NCI-H1694 (cell line): ENCODE measurements at places on chromosomes 2 and 18.

DNA sequence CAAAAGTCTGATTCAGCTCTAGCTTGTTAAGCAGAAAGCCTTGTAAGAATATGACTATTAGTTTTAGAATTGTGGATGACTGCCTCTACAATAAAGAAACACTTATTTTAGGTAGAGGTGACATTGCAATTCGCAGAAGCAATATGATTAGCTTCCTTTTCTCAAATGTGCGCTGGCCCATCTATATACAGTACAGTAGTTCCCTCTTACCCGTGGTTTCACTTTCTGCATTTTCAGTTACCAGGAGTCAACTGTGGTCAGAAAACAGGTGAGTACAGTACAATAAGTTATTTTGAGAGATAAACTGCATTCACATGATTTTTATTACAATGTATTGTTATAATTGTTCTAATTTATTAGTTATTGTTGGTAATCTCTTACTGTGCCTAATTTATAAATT lies 405.1 kb downstream of the GPD2 start:
- no peak for DNase-seq

DNA sequence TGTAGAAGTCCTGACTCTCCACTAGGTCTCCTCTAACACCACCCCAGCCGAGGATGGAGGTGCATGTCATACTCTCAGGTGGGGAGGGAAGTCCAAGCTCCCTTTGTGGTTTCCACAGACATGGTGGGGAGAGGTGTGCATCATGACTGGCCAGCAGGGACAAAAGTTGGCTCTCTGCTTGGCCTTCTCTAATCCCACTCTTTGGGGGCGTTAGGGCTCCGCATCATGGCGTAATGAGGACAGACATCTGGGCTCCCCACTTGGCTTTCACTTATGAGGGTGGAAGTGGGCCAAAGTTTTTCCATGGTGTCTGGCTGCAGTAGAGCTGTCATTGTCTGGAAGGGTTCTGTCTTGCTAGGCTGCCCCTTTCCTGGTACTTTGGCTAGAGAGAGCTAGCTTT lies 80.7 kb upstream of the DAPL1 start:
- no peak for DNase-seq

- no peak for DNase-seq
Observed at GRCh38 chr2:175890636-175891242, 111.3 kb downstream of the LNPK start.

DNA sequence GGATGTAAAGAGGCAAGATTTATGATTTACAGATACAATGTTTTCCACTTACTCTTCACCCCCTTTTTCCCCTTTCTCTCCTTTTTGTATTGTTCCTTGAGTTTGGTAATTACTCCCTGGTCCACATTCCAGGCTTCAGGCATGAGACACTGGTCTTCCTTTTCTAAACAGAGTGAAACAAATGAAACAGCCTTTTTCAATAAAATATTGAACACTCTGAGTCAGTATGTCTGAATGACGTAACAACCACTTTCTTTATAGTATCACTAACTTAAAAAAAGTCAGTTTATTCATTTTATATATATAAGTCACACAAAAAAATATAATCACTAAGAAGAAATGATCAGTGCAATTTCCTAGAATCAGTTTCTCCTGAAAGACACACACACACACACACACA lies 79.7 kb downstream of the STRN start:
- no peak for DNase-seq

DNA sequence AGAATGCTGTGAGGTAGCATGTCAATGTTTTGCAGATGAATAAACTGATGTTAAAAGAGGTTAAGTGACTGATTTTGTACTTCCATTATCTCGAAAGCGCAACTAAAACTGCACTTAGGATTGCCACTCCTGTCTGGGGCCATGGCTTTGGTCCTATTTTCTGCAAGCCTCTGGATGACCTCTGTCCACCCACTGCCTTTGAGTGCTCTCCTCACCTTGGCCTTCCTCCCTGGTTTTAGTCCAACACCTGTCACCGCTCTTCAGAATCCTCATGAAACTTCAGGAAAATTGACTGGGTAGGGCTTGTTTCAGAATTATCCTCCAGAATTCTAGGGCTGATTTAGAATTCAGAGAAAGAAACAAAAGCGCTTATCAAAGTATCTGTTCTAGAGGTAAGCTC lies 51.1 kb upstream of the HNMT start:
- DNase-seq = no peak

DNA sequence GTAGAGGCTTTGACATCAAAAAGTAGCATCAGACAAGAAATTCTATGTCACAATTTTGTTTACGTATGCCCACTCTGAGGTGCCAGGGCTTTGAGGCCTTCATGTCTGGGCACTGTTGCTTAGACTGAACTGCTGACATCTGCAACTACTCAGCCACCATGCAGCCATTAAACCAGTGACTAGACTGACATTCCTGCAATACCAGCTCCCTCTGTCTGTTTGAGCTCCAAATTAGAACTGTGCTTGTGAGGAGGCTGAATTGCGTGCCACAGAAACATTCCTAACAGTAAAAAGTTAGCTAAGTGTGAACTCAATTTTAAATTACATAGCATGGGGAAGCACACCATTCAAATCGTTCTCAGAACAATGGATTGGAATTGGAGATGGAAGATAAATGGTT lies 163.2 kb downstream of the INSIG2 start:
- no peak for DNase-seq

GRCh38 chr2:8511868-8512612 lies 169.8 kb upstream of the ID2 start:
- no peak for DNase-seq

GRCh38 chr2:71277536-71278103 lies 50.7 kb upstream of the PAIP2B start:
- DNase-seq = peak; percentile 40

DNA sequence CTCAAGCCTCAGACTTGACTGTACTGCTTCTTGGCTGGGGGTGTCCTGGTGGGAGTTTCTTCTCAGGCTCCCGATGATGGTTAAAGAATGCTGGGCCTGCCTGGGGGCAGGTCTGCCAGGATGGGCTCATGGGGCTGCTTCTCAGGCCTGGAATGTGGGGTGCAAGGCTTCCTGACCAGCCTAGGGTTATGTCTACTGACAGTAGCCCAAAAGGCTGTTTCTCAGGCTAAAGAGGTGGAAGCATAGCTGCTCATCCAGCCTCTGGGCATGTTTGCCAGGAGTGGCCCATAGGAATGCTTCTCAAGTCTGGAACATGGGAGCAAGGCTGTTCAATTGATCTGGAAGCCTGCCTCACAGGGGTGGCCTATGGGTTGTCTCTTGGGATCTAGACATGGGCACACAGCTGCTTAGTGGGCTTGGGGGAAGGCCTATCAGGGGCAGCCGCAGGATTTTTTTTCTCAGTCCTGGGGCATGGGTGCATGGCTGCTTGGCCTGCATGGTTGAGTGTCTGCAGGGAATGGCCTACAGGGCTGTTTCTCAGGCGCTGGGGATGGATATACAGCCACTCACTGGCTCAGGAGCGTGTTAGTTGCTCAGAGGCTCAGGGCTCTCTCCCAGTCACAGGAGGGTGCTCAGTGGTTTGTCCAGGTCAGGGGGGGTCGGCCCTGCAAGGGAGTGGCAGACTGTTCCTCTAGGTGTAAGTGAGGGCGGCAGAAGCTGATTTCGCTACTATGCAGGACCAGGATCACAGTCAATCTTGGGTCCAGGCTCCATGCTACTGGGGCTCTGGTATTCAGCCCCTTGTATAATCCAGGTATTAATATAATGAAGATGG lies 617.3 kb upstream of the REG3G start:
- DNase-seq = no peak

DNA sequence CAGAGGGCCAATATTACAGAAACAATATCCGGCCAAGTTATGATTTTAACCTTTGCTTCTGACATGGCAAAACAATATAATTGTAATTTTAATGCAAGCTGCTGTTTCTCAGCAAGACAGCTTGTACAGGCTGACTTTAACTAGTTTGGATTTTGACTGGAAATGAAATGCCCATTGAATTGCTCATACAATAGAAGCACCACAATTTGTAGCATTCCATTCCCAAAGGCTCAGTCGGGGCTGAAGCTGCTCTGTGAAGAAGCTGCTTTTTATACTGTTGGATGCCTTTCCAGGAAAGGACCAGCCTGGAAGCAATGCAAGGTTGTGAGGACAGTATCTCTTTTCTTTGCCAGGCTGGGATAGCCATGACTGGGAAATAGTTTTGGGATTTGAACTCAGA lies 677.0 kb upstream of the FANCL start:
- no peak for DNase-seq

GRCh38 chr2:237199082-237199481 lies 113.4 kb downstream of the COPS8 start:
- no peak for DNase-seq

DNA sequence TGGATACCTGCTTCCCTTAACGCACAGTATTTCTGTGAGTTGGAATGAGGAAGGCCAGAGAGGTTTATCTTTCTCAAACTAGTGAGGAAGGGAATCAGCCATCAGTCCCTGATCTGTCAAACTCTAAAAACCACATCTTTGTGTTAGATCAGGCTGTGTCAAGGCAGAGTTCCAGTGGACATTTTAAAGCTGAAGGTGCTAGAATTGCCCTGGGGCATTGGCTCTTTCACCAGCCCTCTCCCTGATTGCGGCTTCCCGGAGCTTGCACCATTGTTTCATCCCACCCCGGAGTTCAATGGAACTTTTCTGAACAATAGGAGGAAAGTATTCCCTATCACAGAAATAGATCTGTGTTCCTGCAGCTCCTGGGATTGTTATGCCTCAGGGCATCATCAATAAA lies 110.2 kb downstream of the RNF144A start:
- no peak for DNase-seq

DNA sequence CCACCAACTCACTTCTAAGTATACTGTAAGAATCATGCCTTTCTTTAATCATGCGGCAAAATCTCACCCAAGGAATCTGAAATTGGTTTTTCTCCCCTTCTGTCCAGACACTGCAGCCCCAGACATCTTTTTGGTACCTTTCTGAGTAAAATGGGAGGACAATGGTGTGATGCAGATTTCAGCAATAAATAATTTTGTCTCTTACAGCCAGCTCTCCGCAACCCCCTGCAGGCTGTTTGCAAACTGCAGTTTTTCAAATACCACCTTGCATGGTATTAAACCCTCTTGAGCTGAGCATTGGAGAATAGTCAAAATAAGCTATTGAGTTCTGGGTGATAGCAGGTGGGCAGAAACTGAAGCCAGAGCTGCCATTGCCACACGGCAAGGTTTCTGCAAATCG lies 32.2 kb downstream of the GPR39 start:
- peak; percentile 30 for DNase-seq

GRCh38 chr18:25518716-25519053 lies 166.7 kb upstream of the ZNF521 start:
- DNase-seq = no peak

- DNase-seq = no peak
Observed at GRCh38 chr2:48279344-48280090, 250.4 kb upstream of the STON1 start.

GRCh38 chr2:17610521-17610920 lies 70.0 kb downstream of the VSNL1 start:
- DNase-seq = no peak

DNA sequence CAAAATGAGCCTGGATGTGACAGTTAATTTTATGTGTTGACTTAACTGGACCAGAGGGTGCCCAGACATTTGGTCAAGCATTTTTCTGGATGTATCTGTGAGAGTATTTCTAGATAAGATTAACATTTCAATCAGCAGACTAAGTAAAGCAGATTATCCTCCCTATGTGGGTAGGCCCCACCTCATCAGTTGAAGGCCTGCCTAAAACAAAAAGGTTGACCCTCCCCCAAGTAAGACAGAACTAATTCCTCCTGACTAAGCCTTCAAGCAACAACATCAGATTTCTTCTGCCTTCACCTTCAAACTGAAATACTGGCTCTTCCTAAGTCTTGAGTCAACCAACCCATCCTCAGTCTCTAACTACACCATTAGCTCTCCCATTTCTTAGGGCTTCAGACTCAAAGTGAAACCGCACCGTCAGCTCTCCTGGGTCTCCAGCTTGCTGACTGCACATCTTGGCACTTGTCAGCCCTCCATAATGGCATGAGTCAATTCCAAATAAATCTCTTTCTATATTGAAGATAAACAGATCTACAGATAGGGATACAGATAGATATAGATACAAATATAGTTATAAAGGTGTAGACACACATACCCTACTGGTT lies 47.9 kb downstream of the MEMO1 start:
- DNase-seq = no peak

DNA sequence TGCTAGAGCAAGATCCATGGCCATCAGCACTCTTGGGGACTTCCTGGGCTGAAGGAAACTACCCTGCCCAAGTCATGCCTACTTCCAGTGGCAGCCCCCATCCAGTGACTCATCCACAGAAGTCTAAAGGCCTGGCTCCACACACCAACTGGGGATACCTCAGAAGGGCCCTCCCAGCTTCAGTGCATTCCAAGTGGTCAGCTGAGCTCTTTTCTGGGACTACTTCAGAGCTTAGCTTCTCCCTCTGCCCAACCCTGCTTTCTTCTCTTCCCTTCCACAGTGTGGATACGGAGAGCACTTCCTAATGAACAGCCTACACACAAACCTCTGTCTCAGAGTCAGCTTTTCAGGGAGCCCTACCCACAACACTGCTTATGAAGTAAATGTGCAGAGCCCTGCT lies 66.5 kb downstream of the CLHC1 start:
- DNase-seq = no peak

DNA sequence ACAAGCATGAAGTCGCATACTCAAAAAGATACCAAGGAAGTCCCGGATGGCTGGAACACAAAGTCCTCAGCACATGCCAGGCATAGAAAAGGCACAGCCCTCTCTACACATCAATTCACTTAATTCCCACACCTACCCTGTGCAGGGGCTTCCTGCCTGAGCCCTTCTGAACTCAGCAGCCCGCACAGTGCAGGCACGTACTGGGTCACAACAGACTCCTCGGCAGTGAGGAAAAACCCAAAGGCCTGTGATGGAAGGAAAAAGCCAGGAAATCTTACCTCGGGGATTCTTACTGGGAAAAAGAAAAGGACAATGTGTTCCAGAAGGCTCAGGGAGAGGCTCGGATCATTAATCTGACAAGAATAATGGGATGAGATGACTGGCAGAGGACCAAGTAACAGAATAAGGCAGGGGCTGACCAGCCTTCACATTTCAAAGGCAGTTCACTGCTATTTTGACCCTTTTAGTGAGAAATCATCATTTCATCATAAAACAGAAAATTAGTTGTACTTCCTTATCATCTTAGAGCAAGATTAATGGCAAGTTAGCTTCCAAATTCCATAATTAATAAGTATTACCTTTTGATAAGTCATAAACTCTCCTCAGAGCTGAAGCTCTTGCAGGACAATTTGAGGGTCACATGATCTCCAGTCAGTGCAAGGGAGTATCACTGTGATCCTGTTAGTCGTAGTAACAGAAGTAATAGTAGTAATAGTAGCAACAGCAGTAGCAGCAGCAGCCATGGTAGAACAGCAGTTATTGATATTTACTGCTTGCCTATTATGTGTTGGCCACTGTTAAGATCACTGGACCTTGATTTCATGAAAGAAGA lies 87.4 kb downstream of the STK39 start:
- DNase-seq = no peak

- DNase-seq = no peak
Observed at GRCh38 chr18:76486574-76486973, 8.5 kb downstream of the ZNF516 start.

- DNase-seq = no peak
Observed at GRCh38 chr2:26144031-26144430, 28.9 kb upstream of the GAREM2 start.
